HTR-8/SVneo (cell line): ENCODE measurements at places on chromosomes 2 and 18.
A peak's percentile ranks its signal among the peaks of the same experiment; 100 is the strongest.

GRCh38 chr18:5582076-5582475, 38.3 kb upstream of the EPB41L3 start:
- peak; percentile 21 for DNase-seq

- peak; percentile 85 for DNase-seq
Observed at GRCh38 chr2:20065885-20066602, 14.6 kb upstream of the LAPTM4A start.

DNA sequence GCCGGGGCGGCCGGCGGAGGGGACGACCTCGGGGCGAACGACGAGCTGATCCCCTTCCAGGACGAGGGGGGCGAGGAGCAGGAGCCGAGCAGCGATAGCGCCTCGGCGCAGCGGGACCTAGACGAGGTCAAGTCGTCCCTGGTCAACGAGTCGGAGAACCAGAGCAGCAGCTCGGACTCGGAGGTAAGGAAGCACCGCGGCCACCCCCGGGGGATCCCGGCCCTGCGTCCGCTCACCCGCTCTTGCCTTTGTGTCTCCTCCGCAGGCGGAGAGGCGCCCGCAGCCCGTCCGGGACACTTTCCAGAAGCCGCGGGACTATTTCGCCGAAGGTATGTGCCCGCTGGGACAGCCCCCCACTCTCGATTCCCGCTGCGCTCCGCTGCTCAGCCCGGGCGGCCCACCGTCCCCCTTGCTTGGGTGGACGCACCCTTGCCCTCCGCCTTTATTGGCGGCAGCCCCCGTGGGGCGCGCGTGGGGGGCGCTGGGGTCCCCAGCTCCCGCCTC, 611 bp downstream of the TCF7L1 start:
- DNase-seq, result peak; percentile 67

DNA sequence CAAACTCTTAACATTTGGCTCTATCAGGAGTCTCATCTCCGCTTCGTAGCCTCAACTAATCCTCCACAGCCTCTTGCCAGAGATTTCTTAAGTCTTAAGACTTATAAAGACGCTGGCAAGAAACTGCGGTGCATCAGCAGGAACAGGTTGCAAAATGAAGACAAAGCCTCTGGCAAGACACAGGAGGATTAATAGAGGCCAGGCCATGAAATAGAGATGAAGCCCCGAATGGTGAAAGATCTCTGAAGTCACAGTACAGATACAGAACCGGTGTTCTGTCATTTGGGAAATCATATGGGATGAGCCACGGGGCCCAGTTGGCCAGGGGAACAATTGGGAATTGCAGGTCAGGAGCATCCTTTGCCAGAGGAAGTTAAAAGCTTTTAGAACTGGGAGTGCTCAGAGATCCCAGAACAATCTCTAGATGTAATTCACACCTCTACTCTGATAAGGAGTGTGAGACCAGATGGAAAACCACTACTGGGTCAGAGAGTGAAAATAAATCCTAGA, 190.9 kb upstream of the FOSL2 start:
- DNase-seq, result no peak

DNA sequence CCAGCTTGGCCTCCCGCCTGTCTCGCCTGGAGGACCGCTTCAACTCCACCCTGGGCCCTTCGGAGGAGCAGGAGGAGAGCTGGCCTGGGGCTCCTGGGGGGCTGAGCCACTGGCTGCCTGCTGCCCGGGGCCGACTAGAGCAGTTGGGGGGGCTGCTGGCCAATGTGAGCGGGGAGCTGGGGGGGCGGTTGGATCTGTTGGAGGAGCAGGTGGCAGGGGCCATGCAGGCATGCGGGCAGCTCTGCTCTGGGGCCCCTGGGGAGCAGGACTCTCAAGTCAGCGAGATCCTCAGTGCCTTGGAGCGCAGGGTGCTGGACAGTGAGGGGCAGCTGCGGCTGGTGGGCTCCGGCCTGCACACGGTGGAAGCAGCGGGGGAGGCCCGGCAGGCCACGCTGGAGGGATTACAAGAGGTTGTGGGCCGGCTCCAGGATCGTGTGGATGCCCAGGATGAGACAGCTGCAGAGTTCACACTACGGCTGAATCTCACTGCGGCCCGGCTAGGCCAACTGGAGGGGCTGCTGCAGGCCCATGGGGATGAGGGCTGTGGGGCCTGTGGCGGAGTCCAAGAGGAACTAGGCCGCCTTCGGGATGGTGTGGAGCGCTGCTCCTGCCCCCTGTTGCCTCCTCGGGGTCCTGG, 3.7 kb upstream of the KHK start:
- no peak for DNase-seq

GRCh38 chr2:12131975-12132374, 385.5 kb downstream of the LPIN1 start:
- DNase-seq, result no peak

DNA sequence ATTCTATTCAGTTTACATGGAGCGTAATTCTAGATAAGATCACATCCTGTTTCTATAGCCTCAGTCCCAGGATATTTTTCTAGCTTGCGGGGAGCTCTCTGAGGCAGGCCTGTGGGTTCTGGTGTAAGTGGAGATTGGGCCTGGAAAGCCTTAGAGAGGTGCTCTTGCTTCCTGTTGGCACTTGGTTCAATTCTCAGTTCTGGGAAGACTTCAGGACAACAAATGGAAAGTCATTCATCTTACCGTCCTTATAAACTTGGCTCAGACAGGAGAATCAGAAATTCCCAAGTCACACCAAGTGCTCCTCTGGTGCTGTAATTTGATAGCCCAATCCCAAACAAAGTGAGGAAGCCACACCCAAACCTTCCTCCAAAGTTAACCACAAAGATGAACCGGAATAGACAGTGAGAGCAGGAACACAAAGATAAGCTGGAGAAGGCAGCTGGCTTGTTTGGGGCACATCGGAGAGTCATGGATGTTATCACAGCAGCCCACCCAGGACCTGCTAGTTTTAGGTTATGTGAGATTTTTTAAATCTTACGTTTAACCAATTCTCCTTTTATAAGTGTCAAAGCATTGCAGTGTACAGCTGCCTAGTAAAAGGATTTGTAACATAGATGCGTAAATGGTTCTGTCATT, 144.3 kb upstream of the MAP3K20 start:
- DNase-seq, result peak; percentile 29

DNA sequence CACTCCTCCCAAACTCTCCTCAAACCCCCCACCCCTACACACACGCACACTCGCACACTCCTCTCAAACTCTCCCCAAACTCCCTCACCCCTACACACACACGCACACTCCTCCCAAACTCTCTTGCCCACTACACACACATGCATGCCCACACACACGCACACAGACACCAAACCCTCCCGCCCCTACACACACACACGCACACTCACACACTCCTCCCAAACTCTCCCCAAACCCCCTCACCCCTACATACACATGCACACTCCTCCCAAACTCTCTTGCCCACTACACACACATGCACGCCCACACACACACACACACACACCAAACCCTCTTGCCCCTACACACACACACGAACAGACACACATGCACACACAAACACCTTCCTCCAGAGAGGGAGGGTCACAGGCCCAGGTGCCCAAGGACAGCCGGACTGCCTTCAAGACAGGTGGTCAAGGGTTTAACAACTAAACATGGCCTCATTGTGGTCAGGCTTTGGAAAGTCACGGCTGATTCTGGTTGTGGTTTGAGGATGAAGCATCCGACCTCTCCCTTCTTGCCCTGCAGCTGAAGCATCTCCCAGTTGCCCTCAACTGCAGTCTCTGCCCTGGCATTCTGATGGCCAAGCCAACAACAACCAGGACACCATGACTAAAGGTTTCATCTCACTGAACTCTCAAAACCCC, 72.3 kb upstream of the SNTG2 start:
- DNase-seq, result no peak

DNA sequence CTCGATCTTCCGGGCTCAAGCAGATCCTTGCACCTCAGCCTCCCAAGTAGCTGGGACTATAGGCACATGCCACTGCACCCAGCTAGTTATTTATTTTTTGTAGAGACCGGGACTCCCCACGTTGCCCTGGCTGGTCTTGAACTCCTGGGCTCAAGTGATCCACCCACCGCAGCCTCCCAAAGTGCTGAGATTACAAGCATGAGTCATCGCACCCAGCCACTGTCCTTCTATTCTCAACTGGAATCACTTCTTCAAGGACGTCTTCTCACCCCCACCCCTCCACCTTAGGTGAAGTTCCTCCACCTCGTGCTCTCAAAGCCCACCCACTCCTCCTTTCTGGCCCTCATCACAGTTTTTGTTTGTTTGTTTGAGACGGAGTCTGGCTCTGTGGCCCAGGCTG, 54.0 kb upstream of the REL start:
- no peak for DNase-seq

DNA sequence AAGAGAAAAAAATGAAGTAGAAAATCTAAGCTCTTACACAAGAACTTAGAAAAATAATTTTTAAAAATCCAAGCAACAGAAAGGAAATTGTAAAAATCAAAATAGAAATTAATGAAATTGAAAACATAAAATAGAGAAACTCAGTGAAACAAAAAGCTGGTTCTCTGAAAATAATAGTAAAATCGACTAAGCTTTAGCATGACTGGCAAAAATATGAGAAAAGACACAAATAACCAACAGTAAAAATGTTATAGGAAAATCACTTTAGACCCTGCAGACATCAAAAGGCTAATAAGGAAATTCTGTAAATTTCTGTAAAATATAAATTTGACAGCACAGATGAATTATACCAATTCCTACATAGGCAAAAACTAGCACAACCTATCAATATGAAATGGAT, 768.9 kb upstream of the LRRTM1 start:
- no peak for DNase-seq

DNA sequence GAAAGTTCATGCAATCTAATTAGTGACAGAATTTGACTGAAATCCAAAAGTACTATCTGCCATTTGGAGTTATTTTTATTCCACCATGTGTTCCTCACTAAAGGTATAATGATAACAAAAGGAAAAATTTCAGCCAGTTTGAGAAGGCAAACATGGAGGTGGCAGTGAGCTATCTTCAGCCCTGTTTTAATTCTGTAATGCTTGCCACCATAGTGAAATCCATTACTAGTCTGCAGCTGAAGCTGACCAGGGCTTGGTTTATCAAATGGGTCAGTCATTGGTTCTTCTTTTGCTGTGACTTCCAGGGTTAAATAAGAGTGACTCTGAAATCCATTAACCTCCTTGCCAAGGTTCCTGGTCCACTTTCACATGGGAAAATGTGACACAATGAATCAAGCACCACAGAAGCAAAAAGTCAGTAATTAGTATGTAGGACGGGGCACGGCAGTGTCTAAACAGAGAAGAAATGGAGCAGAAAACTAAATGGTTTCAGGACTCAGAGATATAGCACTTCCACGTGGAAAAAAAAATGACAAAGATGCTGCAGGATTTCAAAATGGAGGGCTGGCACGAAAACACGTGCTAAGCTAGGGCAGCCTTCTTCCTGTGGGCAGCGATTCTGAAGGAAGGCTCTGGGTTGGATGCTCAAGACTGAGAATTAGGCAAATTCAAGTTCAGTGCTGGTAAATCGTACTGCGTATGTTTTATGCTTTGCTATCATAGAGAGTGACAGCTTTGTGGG, 87.2 kb downstream of the EPHA4 start:
- DNase-seq, result no peak

DNA sequence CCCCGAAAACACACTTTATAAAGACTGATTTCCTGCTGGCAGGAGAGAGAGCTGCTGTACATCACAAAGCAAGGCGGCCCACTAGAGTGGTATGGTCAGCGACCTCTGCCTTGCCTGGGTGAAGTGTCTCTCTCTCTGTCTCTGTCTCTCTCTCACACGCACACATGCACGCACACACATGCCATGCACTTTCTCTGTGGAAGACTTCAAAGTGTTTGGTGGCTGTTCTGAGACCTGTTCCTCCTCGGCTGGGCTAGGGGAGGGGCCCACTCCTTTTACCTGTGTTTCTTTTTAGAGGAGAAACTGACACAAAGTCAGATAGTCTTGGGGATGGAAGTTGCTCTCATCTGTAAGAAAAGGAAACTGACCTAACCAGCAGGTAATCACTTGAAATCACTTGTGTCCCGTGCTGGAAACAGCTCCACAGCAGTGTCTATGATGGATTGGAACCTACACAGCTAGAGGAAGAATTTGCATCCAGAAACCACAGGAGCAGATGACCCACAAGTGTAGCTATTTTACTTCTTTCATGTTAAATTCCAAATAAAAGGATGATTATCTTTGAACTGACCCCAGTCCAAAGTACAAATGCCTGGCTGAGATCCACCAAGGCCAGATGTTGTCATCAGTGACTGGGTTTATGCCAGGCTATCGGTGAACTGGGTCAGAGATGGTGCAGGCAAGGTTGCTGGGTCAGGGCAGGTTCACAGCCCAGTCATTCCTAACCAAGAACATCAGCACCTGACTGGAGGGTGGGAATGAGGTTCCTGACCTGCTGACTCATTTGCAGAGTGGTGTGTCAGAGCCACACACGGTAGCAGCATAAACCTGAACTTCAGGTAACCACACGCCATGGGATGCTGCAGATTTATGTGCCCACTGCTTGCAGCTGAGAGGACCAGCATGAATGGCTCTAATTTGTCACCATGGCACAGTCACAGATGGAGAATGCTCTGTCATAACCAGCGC, 63.0 kb downstream of the NPAS2 start:
- DNase-seq, result no peak
